CD4-positive, alpha-beta T cell (primary cell): ENCODE measurements at places on chromosomes 12 and 14.

DNA sequence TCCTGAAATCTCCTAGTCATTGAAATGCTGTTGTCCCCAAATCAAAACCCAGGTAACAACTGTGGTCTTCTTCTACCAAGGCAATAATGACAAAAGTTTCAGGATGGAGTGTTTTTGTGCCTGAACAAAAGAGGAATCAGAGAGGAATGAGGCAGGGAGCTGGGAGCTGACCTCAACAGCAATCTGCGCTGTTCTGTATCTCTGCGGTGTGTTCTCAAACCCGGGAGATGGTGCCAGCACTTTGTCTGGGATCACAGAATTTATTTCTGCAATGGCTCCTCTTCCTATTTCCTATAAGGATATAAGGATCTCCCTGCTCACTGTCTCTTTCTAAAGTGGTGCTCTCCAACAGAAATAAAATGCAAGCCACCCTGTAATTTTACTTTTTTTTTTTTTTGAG is 449 bp upstream of the GLT8D2 start:
- DNase-seq: no peak

GRCh38 chr12:31230004-31230403 is 95.9 kb downstream of the SINHCAF start:
- DNase-seq: no peak

DNA sequence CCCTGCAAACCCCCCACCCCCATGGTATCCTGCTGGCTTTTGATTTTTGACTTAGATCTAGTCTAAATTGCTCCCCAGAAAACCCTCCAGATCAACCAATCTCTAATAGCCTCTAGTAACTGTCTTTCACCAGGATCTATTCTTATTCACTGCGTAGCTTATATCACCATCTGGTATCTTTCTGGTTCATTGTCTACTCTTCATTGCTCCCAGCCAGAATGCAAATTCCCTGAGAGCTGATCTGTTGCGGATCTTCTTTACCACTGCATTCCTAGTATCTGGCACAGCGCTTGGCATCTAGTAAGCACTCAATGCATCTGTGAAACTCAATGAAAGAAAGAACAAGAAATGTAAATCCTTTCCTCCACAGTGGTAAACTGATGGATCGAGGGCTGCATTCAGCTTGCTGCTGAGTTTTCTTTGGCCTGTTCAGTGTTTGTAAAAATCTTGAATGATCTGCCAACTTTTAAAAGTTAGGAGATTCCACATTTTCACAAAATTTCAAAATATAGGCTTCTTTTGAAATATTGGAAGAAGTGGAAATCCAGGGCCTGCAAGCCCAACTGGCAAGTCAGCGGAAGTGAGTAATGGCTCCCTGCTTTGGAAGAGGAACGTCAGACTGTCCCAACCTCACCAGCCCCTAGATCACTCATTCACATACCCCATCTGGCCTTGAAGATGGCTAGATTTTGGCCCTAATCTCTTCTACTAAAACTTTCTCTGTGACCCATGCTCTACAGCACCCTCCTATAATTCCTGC is 274.2 kb downstream of the SSPN start:
- no peak for DNase-seq

DNA sequence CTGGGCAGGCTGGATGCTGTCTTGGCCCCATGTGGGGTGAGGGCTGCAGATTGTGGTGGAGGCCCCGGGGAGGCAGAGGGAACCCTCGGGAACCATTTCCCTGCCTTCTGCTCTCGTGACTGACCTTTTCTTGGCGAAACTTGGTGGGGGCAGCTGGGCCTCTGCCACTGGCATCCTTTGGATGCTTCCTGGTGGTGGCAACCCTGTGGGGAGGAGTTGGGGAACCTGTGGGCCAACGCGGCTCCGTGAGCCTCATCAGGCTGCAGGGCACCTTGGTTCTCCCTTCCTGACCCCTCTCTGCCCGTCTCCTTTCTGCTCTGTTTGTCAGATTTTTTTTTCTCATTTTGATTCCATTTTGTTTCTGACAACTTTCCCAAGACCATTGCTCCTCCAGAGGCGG is 14.4 kb downstream of the TMEM121 start:
- no peak for DNase-seq

- no peak for DNase-seq
Measured at GRCh38 chr12:27577688-27578087, 53.7 kb downstream of the PPFIBP1 start.

- DNase-seq: no peak
Measured at GRCh38 chr12:113299619-113300237, 35.2 kb downstream of the SLC8B1 start.

DNA sequence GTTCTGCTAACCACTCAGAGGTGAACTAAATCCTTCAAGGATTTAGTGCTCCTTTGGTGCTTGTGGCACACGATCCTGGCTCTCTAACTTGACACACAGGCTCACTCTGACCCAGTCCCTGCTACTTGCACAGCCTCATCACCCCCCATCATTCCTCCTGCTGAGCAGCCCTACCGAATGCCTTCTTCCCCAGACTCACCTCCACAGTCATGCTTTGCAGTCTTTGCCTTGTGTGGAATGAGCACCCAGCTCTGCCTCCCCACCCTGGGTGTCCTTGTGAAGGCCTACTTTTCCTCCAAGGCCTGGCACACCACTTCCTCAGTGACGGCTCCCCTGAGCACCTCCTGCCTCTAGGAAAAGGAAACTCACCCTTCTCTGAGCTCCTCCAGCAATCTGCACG is 7.9 kb upstream of the TINF2 start:
- no peak for DNase-seq

DNA sequence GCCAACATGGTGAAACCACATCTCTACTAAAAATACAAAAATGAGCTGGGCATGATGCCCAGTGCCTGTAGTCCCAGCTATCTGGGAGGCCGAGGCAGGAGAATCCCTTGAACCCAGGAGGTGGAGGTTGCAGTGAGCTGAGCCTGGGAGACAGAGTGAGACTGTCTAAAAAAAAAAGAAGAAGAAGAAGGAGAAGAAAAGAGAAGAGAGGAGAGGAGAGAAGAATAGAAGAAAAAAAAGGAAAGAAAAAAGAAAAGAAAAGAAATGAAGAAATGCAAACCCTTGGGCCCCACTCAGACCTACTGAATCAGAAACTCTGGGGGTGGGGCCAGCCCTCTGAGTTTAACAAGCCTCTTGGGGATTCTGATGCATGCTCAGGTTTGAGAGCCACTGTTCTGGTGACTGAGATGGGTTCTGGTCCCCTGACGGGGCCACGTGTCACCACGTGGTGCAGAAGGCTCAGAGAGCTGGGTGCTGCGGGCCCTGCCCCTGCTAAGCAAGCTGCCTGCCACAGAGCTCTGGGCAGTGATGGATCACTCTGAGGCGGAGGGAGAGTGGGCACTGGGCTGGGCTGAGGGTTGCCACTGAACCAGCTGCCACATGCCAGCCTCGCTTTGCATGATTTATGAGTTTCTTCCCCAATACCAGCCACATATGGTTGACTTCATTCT is 37.5 kb downstream of the ERH start:
- no peak for DNase-seq

DNA sequence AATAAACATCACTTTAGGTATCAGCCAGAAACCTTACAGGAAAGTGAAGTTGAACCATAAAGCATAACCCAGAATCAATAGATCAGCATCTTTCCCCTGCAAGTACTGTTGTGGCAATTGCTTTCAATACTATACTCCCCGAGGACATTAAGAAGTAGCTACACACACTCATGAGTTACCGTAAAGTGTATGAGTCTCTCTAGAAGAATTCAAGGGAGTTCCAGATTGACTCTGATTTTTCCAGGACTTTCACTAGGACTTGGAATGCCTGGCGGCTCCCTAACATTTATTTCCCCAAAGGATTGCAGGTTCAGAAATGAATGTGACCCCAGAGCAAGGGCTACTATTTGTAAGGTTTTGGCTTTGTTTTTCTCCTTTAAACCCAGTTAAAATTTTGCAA is 465.4 kb upstream of the MDGA2 start:
- no peak for DNase-seq

DNA sequence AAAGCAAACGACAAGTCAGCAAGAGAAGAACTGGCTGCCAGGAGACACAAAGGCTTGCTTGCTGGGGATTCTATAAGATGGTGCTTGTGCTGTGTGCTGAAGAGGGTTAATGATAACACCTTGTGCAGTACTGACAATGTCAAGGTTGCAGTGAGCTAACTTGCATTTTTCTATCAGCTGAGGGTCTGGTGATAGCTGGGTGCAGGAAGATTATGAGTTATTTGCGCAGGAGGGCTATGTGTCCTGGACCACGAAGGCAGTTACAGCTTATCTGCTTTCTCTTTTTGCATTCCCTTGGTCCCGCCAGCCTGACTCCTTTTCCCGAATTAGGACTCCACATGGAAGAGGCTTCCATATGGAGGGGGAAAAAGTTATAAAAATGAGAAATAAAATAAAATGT is 42.4 kb downstream of the R3HDM2 start:
- no peak for DNase-seq

DNA sequence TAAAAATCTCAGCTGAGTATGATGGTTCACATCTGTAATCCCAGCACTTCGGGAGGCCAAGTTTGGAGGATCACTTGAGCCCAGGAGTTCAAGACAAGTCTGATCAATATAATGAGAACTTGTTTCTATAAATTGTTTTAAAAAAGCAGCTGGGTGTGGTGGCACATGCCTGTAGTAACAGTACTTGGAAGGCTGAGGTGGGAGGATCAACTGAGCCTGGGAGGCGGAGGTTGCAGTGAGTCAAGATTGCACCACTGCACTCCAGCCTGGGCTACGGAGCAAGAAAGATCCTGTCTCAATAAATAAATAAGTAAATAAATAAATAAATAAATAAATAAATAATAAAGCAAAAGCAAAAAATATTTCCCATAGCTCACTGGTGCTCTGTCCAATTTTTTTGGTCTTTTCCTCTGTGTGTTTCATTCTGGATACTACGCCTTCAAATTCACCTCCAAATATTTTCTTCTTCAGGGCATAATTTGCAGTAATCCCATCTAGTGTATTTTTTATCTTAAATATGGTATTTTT is 32.7 kb upstream of the SNX6 start:
- no peak for DNase-seq

GRCh38 chr12:93974252-93974651 is 174.1 kb upstream of the PLXNC1 start:
- DNase-seq: no peak

- DNase-seq: no peak
Measured at GRCh38 chr12:62044450-62045135, 215.6 kb upstream of the USP15 start.

- DNase-seq: no peak
Measured at GRCh38 chr12:92118826-92119536, 26.7 kb downstream of the BTG1 start.

- no peak for DNase-seq
Measured at GRCh38 chr12:53866727-53867126, 71.9 kb upstream of the HOXC13 start.
